ENCODE measurements at places on chromosomes 7 and 10.
A peak's percentile ranks its signal among the peaks of the same experiment; 100 is the strongest.

DNA sequence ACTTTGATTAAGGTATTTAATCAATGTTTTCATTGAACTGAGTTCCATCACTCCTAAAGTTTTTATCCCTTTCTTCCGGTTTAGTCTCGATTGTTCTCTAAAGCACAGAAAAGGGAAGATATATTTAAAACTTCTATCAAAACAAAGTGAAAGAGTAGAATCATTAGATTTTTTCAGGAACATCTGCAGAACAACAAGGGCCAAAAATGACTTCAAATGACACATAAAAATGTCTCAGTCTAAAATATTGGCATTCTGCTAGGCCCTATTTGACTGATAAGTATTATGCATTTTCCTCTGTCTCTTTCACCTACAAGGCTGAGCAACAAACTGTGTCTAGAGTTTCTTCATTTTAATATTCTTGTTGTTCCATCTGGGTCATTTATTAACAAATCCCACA, 899.5 kb upstream of the LRRTM3 start:
- no peak for DNase-seq

DNA sequence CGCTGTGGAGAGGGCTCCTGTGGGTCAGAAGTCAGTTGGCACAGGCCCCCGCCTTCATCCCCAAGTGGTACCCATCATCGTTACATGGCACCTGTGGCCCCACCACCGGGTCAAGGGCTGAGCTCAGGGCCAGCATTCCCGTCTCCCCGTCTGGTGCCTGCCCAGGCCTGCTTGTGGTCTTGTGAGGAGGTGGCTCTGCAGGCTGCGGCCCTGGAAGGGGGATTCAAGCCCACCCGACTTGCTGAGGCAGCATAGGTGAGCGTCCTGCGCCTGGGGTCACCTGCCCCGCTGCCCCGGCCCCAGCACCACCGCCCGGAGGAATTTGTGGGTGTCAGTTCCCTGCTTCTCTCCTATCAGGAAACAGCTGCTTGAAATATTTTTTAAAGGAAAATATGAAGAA, 53.0 kb upstream of the EN2 start:
- DNase-seq = no peak

GRCh38 chr7:106604303-106604924, 56.5 kb downstream of the CCDC71L start:
- DNase-seq = no peak

DNA sequence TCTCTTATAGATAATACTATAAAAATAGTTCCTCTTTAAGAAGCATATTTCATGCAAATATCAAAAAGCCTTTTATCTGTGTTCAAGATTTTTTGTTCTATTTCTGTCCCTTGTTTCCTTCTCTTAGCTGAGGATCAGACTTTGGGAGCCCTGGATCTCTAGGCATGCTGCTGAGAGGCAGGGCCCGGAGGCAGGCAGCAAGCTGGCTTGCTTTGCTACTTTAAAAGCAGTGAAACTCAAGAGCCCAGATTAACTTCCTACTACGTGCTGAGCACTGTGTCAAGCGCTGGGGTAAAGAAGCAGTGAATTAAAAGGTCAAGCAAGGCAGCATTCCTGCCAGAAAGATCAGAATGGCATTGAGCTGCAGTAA, 31.0 kb upstream of the ARID5B start:
- no peak for DNase-seq

DNA sequence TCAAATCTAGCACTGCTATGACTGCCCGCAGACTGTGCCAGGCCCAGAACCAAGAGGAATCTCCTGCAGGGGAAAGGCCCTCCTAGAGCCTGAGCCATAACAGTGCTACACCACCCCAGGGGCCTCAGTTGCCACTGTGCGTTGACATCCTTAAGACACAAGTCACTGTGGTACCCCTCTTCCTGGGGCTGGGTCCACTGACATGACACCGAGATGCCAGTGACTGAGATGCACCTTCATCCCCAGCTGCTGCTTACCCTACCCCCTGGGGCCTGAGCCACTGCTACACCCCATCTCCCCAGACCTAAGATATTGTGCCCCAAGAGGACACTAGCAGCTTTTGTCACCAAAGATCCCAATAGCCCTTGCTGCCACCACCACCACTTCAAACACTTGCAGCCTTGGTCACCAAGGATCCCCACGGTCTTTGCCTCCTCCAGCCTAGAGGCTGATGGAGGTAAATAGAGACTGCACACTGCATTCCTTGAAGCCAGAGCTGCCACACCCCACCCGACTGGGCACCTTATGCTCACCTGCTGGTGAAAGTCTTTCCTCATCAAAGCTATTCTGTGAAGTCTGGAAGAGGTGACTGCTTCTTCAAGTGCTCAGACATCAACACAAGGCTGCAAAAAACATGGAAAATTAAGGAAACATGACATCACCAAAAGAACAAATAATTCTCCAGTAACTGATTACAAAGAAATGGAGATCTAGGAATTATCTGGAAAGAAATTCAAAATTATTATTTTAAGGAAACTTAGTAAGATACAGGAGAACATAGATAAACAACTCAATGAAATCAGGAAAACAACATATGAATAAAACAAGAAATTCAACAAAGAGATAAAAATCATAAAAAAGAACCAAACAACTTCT, 40.4 kb upstream of the SHH start:
- DNase-seq = no peak

GRCh38 chr7:91713669-91714068, 166.8 kb downstream of the MTERF1 start:
- no peak for DNase-seq

- DNase-seq = no peak
These were observed 167.5 kb downstream of the SEPTIN7 start for GRCh38 chr7:35968140-35968940.

- DNase-seq = no peak
These were observed 35.0 kb downstream of the AUTS2 start for GRCh38 chr7:69633122-69633831.

- DNase-seq = peak; percentile 85
These were observed at the start of gene OGDHL for GRCh38 chr10:49761789-49762565. OGDHL (minus strand) TSS chr10:49762323; CDS start chr10:49758592, 3,731 bp downstream.

GRCh38 chr7:4049202-4049601, 632.9 kb upstream of the FOXK1 start:
- no peak for DNase-seq

DNA sequence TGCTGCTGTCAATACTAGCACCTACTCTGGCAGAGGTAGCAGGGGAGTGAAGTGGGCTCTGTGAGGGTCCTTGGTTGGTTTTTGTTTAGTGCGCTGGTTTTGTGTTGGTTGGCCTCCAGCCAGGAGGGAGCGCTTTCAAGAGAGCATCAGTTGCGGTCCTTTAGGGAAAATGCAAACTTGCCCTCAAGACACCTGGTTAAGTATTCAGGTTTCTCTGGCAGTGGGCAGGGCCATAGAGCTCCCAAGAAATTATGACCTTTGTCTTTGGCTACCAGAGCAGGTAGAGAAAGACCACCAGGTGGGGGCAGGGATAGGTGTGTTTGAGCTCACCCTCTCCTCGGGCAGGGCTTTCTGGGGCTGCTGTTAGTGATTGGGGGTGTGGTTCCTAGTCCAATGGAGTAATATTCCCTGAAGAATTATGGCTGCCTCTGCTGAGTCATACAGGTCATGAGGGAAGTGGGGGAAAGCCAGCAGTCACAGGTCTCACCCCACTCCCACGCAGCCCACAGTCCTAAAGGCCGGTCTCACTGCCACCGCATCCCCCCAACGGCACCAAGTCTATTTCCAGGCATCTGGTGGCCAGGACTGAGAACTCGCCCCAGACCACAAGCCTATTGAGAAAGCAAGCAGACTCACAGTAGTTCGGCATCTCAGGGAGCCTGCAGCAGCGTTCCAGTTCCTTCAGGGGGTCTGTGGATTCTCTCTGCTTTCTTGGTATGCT, 280.5 kb downstream of the SFMBT2 start:
- DNase-seq = no peak

- DNase-seq = no peak
These were observed 67.6 kb downstream of the FAM53B start for GRCh38 chr10:124676416-124677062.

DNA sequence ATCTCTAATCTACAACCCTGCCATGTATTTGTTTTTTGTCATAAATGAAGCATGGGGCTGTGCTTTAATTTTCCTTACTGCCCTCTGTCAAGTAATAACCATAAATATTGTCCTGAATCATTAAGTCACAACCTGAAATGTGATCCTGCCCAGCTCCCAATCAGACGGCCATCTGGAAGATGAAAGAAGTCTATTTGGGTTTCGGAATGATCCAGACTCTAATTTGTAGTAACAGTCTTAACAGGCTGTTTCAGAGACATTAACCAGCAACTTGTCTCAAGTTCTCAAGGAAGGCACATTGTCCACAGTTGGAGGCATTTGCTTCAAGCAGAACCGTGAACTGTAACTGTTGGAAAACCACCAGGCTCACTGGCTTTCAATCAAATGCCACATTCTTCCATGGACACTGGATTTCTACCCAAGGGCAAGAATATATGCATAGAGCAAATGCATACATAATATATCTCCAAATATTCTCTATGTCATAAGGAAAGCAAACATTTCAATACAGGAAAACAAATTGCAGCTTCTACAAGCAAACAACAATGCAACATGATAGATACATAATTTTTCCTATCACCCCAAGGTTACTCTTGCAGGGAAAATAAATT, 405.2 kb upstream of the NPVF start:
- DNase-seq = no peak

- DNase-seq = no peak
These were observed 116.1 kb upstream of the ACBD5 start for GRCh38 chr10:27356738-27357137.

DNA sequence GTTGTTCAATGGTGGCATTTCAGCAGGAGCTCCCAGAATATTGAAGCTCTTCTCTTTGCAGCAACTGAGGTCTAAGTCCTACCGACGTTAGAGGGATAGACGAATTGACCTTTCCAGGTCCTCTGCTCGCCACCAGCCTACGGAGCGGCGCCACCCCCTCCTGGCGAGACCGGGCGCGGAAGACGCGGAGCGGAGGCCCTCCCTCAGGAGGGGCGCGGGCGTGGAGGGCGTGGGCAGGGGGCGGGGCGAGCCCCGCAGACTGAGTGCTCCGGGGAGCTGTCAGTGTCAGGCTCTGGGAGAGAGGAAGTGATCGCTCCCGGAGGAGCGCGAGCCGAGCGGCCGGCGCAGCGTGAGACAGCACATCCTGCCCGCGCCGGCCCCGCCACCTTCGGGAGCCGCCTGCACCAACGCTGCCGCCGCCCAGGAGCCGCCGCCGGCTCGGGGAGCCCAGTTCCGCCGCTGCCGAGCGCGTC, at the start of gene DYNC1I1:
Gene DYNC1I1, plus strand, starts transcription at position 257 of the 473 bp plus-strand sequence. CDS start 32,176 bp downstream, outside the sequence.
- peak; percentile 70 for DNase-seq

GRCh38 chr7:899806-900205, 23.5 kb downstream of the GET4 start:
- no peak for DNase-seq
